ENCODE measurements at places on chromosomes 16 and 17.

DNA sequence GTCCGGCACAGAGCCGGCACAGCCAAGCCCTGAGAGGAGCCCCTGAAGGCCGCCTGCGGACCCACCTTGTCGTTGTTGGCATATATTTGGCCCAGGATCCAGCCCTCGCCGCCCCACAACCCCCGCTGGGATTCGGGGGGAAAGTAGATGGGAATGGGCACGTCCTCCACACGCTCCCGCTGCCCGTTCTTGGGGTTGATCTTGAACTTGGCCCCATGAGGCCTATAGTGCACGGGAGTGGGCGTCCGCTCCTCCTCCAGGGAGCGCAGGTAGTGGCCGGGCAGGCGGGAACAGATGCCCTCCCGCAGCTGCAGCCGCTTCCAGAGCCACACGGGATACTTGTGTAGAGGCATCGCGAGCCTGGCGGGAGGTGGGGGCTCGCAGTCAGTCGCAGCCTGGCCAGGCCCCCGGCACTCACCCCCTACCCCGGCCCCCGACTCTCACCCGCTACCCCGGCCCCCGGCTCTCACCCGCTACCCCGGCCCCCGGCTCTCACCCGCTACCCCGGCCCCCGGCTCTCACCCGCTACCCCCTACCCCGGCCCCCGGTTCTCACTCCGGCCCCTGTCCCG lies 387 bp downstream of the MRPL28 start:
- no peak for DNase-seq

GRCh38 chr17:1095090-1095852 lies 84.5 kb downstream of the ABR start:
- no peak for DNase-seq

GRCh38 chr16:27378871-27379481 lies 23.0 kb upstream of the IL21R start:
- no peak for DNase-seq

DNA sequence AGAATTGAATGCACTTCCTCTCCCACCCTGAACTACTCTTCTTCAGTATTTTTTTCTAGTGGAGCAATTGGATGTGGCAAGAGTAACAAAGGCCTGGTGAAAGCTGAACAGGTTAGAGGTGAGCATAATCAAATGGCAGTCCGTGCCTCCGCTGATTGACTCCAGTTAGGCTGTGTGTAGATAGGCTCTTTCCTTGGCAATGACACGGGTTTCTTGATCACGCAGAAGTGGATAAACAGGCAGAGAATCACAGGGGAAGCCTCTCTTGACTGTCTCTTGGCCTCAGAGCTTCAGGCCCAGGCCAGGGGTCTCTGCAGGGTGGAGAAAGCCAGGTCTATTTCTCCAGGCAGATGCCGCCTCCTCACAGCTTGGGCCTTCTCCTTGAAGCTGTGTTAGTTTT lies 4.2 kb downstream of the CD300LB start:
- DNase-seq: no peak

DNA sequence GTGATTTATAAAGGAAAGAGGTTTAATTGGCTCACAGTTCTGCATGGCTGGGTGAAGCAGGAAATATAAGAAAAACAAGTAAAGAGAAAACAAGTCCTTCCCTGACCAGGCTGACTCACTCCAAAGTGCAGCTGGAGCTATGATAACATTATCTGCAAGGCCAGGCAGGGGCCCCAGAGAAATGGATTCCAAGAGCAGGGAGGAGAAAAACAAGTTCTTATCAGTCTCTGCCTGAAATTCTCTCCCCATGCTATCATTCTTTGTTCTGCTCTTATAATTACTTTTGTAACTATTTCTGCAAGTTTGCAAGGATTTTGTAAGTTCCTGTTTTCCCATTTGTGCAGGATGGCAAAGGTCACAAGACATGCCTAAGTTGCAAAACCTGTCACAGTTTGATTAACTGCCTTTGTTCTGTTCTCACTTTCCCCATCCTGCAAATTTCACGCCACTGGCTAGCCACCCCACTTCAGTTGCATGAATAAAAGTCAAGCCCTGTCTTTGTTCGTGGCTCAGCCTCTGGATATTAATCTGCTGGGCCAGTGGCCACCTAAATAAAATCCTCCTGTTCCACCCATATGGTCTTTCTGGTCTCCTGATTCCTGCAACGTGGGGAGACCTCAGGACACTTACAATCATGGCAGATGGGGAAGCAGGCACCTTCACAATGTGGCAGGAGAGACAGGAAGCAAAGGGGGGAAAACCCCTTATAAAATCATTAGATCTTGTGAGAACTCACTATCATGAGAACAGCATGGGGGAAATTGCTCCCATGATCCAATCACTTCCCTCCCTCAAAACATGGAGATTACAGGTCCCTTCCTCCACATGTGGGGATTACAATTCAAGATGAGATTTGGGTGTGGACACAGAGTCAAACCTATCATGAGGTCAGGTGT lies 13.1 kb downstream of the ABCA9 start:
- DNase-seq: no peak

GRCh38 chr17:15341385-15341849 lies at the start of gene TEKT3:
Gene TEKT3 (minus strand): TSS chr17:15341597. CDS start chr17:15331585, 10,012 bp downstream.
- peak; percentile 79 for DNase-seq

DNA sequence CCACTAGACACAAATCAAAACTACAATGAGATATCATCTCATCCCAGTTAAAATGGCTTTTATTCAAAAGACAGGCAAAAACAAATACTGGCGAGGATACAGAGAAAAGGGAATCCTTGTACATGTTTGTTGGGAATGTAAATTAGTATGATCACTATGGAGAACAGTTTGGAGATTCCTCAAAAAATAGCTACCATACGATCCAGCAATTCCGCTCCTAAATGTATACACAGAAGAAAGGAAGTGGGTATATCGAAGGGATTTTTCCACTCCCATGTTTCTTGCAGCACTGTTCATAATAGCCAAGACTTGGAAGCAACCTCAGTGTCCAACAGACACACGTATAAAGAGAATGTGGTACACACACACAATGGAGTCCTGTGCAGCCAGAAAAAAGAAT lies 35.3 kb downstream of the KATNIP start:
- DNase-seq: no peak

DNA sequence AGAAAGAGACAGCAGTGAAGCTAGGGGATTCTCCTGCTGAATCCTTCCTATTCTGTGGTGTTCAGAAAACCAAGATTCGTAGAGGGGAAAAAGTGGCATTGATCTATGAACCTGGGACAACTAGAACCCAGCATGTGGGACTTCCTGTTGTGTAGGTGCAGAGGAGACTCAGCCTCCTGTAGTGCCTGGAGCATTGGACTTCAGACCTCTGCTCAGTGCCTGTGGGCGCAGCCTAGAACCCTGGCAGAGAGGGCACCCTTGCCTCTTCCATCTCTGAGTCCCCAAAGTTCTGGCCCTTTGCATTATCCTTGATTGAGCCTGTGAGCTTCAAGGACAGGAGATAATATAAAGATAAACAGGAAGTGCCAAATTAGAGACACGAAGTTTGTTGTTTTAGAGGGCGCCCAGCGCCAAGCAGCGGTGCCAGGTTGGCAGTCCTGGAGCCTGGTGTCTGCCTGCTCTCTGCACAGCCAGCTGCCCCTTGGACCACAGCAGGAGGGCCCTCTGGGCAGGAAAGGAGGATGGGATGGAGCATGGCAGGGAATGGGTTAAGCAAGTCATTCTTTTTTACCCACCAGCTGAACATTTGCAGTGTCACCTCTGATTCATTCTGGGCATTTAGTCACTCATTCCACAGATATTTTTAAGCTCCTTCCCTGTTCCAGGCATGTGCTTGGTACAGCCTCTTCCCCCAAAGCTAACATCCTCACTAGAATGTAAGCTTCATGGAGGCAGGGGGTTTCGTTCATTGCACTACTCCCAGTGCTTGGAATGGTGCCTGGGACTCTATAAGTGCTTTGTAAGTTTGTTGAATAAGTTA lies 11.9 kb upstream of the SP6 start:
- DNase-seq: no peak

DNA sequence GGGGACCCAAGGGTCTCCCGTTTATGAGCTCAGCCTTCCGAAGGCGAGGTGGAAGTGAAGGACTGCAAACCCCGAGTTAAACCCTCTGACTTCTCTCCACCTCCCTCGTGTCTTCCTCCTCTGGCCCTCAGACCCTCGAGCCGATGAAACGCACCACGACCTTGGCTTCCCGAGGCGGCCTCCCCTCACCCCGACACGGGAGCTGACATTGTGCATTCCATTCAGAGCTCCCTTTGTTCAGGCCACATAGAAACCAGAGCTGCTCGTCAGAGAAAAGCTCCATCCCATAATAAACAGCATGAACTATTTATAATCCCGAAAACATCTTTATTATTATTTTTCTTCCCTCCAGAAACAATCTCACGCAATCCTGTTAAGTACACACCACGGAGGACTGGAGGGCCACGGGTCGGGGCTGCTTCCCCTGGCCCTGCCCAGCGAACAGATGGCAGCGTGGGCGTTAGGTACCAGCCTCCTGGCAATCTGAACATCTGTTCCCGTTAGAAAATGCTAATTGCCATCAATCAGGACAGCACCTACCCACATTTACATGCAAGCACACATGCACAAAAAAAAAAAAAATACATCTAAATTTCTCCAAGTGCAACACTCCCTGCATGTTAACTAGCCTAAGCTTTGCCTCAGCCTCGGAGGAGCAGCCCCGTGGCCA lies 145.7 kb downstream of the RBFOX3 start:
- DNase-seq: peak; percentile 46

GRCh38 chr17:49822829-49823228 lies 25.0 kb downstream of the TAC4 start:
- no peak for DNase-seq

- DNase-seq: no peak
Observed at GRCh38 chr16:10610499-10611184, 30.2 kb upstream of the EMP2 start.

- DNase-seq: no peak
Observed at GRCh38 chr17:45693792-45694191, 90.3 kb upstream of the CRHR1 start.

GRCh38 chr17:9308069-9308468 lies 267.6 kb downstream of the STX8 start:
- no peak for DNase-seq

- no peak for DNase-seq
Observed at GRCh38 chr17:80153004-80153403, 6.1 kb upstream of the EIF4A3 start.

DNA sequence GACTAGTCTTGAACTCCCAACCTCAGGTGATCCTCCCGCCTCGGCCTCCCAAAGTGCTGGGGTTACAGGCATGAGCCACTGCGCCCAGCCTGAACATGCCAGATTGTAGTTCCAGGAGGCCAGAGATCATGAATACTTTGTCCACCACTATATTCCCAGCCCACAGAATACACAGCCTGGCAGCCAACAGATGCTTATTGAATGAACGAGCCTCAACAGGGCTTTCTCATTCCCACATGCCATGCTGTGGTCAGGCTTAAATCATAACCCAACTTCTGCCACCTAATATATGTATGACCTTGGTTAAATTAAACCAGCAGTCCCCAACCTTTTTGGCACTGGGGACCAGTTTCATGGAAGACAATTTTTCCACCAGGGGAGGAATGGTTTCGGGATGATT lies 3.1 kb upstream of the TMEM219 start:
- no peak for DNase-seq

DNA sequence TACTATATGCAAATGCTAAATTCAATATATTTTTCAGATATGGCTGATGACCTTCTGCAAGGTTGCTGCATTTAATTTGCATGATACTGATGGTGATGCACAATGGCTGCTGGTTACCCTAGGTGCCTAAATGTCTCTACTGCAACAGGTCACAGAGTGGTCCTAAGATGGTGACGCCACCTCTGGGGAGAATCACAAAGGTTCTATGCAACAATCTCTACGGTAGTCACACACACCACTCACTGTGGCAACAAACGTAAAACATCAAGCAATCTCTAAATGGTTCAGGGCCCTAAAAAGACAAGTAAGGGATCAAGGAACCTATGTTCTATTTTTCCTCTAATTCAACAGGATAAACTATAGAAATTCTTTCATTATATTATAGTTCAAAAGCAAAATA lies 293.3 kb downstream of the CEP112 start:
- no peak for DNase-seq

DNA sequence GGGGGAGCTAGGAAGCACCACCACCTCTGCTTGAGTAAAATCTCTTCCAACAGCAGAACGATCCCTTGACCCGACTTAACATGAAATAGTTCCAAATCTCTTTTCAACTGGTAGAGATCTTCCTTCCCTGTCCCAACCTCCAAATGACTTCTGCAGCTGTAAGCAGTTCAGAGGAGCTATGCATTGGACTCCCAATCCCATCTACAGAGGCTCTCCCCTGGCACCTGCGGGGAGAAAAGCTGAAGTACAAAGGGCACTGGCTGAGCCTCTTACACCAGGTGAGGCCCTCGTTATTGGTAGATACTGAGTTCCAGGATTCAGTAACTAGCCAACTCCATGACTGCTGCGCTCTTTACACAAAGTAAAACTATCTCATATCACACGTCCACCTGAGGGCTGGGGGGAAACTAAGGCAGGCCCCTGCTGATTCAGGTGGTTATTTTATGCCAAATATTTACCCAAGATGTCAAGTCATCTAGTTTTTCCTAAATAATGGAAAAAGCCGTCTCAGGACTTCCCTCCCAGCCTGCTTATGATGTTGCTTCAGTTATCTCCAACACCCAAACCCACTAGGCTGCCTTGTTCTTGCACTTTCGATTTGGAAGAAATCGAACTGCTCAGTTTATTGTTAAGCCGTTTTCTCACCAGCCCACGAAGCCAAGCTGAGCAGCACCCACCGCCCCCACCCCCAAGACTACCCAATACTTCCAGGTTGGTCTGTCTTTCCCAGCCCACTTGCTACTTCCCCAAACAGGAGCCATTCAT lies 3.2 kb downstream of the ACTG1 start:
- DNase-seq: no peak

DNA sequence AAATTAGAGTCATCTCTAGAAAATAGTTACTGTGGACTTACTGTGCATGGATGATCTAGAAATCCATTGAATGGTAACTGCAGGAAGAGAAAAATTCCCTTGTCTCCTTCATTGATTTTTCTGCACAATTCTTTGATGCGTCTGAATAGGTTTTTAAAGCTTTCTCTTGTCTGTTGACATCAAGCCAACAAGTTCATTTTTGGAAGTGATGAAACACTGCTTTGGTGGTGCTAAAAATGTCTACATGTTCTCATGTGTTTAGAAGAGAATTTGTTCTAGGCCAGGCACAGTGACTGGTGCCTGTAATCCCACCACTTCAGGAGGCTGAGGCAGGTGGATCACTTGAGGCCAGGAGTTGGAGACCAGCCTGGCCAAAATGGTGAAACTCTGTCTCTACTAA lies 57.1 kb upstream of the AXIN2 start:
- DNase-seq: no peak

DNA sequence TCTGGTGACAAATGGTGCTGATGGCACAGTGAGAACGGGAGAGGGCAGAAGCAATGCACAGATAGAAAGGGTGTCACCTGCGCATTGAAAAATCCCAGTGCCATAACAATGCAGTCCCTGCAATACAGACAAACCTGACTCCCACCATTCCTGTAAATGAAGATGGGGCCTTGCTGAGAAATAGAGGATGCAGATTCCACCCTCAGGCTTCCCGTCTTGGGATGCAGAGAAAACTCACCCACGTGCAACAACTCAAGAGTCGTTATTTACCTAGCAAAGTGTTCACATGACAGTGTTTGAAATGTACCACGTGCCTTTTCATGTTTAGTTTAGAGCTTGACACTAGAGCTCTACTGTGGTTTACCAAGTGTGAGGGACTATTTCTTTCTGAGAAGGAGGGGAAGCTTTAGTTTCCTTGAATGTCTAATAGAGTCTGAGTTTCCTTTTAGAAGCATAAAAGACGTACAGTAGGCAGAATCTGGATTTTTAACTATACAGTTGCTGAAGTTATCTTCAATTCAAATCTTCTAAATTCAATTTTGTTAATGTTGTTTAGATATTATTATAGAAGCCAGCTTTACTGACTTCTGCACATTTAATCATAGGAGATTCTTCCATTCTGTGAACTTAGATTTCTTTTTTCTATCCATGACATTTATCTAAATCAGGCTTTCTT lies 35.6 kb downstream of the WWOX start:
- no peak for DNase-seq

Measured in anterior cingulate cortex (tissue), 58 donors.